ENCODE measurements at places on chromosomes 2 and 18. TPM values are rescaled to one million over a fixed set of nuclear protein-coding genes. Genes with fewer than 3 reads are reported as not detected.
A peak's percentile ranks its signal among the peaks of the same experiment; 100 is the strongest.

- H3K36me3 ChIP-seq: peaks cover 44% of the 10 kb centered on the region
- H3K27ac ChIP-seq: peak overlapping the region; percentile 31
- peaks cover 46% of the 10 kb centered on the region for H3K4me1 ChIP-seq
- no peak overlapping the region for H3K4me3 ChIP-seq
- H3K27me3 ChIP-seq: no peaks in the 10 kb centered on the region
Observed at GRCh38 chr2:42182654-42183308, 13.6 kb downstream of the EML4 start.

DNA sequence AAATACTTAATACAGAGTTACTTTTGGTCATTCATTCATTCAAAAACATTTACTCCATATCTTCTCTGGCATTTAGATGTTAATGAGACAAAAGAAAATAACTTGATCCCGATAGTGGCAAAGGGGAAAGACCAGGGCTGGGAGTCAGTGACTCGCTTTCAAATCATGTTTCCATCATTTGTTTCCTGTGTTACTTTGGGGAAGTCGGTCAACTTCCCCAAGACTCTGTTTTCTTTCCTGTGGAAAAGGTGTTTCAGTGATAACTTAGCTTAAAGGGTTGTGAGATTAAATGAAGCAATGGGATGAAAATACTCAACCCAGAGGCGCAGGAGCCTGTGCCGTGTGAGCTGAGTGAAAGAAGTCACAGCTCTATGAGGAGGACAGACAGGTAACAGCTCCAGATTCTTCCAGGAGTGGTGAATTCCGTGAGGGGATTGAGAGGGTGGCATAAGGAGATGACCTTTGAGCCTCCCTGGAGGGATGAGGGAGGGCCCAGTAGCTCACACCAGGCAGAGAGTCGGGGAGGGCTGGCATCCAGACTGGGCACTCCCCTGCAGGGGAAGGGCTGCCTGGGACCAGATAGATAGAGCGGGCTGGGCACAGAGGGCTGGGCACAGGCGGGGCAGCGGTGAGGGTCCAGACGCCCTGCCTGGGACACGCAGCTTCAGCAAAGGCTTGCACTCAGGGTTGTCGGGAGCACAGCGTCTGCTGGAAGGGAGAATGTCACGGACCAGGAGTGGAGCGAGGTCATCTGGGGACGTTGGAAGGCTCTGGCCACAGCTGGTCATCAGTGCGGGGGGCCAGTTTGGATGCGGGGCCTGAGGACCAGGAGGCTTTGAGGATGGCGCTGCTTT, 70.1 kb downstream of the TSHZ1 start:
- DNase-seq: no peak
- no peaks in the 10 kb centered on the region for H3K27me3 ChIP-seq
- no peak overlapping the region for H3K27ac ChIP-seq
- peaks cover 7% of the 10 kb centered on the region for H3K36me3 ChIP-seq
- no peaks in the 10 kb centered on the region for H3K4me1 ChIP-seq

DNA sequence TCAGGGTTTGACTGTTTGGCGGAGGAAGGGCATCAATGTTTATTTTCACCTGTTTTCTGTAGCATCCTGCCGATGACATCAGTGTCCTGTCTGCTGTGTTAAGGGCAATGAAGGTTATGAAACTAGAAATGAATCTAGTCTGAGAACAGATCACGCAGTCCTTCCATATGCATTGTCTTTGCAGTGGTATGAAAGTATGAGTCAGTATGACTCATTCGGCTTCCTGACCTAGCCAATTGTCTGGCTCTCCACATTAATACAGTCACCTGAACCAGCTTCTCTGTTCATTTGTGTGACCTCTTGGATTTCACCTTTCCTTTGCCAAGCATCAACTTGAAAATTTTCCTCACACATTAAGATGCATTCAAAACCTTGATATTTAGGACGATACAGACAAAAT, 353.8 kb downstream of the RND3 start:
- no peaks in the 10 kb centered on the region for H3K4me1 ChIP-seq
- no peak overlapping the region for H3K27ac ChIP-seq
- H3K4me3 ChIP-seq: no peak overlapping the region
- no peaks in the 10 kb centered on the region for H3K36me3 ChIP-seq

DNA sequence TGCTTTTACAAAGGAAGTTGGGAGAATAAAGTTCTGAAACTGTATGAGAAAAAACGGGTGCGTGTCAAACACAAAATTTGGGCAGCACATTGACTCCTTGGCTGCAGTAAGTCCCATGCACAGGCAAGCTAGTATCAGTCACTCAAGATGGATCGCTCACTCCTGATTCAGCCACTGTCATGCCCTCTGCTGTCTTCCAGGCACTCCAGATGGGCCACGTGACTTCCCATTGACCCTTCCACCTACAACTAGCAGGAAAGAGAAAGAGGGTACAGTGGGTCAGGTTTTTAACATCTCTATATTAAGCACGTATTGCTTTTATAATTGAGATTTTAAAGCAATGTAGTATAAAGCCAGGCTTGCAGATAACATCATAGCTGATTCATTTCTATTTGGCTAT, 8.6 kb downstream of the ARHGEF33 start:
- H3K27ac ChIP-seq: no peak overlapping the region
- H3K4me3 ChIP-seq: no peak overlapping the region
- no peaks in the 10 kb centered on the region for H3K4me1 ChIP-seq
- peaks cover 12% of the 10 kb centered on the region for H3K27me3 ChIP-seq
- H3K36me3 ChIP-seq: no peaks in the 10 kb centered on the region

- H3K4me1 ChIP-seq: no peaks in the 10 kb centered on the region
- no peaks in the 10 kb centered on the region for H3K27me3 ChIP-seq
- no peak overlapping the region for H3K4me3 ChIP-seq
- no peak overlapping the region for H3K27ac ChIP-seq
Observed at GRCh38 chr2:43905371-43905803, 66.6 kb downstream of the ABCG8 start.

DNA sequence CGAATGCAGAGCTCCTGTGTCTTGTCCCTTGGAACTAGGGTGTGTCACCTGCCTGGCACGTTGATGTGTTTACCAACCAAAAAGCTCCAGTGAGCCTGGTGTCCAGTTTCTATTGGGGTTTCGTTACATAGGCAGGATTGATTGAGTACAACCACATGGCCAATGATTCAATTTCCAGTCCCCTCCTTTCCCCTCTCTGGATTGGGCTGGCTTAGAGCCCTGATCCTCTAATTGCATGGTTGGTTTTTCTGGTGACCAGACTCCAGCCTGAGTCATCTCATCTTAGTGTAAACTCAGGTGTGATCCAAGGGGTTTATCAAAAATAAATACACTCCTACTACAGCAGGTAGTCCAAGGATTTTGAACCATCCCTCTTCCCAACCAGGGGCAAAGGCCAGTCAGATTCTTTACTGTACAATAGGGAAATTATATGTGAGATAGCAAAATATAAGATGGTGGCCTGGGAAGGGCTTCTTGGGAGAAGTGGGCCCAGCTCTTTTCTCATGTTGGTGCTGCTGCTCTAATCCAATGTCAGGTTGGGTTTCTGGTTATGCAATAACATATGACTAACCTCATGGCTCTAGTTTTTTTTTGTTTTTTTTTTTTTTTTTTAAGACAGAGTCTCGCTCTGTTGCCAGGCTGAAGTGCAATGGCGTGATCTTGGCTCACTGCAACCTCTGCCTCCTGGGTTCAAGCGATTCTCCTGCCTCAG, 64.7 kb upstream of the MGAT5 start:
- H3K27ac ChIP-seq: no peak overlapping the region
- H3K4me3 ChIP-seq: no peak overlapping the region
- H3K4me1 ChIP-seq: peaks cover 9% of the 10 kb centered on the region
- no peaks in the 10 kb centered on the region for H3K27me3 ChIP-seq
- no peak for DNase-seq

GRCh38 chr18:55927831-55928230, 339.8 kb upstream of the TCF4 start:
- H3K4me3 ChIP-seq: no peak overlapping the region
- no peaks in the 10 kb centered on the region for H3K36me3 ChIP-seq
- no peak overlapping the region for H3K27ac ChIP-seq
- H3K27me3 ChIP-seq: no peaks in the 10 kb centered on the region

DNA sequence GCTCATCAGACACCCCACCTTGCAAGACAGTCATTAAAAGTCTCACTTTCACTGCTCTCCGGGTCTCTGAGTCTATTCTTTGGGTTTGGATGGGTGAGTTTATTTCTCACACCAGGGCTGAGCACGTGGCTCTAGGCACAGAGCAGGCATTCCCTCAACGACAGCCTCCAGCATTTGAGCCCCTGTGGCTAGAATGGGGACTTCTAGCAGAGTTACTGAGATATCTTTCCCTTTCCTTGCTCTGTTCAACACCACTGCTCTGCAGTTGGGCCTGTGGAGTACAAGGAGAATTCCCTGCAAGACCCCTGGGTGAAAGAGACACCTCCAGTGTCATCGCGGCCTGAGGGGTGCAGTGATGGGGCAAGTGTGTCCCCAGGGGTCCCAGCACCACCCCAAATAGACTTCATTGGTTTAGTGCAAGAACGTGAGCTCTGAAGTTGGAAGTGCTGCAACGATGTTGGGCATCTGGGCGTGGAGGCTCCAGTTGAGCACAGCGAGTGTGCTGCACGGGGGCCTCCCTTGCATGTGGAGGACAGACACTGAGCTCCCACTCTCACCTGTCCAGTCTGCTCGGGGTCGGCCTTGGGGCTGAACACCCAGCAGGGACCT, 184.1 kb upstream of the HS6ST1 start:
- H3K4me3 ChIP-seq: no peak overlapping the region
- H3K36me3 ChIP-seq: no peaks in the 10 kb centered on the region
- H3K27me3 ChIP-seq: peaks cover 5% of the 10 kb centered on the region
- DNase-seq: no peak
- no peaks in the 10 kb centered on the region for H3K4me1 ChIP-seq

GRCh38 chr2:9570182-9571060, 14.8 kb upstream of the ADAM17 start:
- H3K27me3 ChIP-seq: no peaks in the 10 kb centered on the region
- H3K4me3 ChIP-seq: no peak overlapping the region
- H3K27ac ChIP-seq: no peak overlapping the region
- no peaks in the 10 kb centered on the region for H3K36me3 ChIP-seq
- peaks cover 4% of the 10 kb centered on the region for H3K4me1 ChIP-seq

GRCh38 chr2:222315443-222316121, 16.8 kb upstream of the PAX3 start:
- no peak overlapping the region for H3K4me3 ChIP-seq
- no peak for DNase-seq
- H3K4me1 ChIP-seq: peaks cover 8% of the 10 kb centered on the region
- no peak overlapping the region for H3K27ac ChIP-seq
- H3K36me3 ChIP-seq: peaks cover 6% of the 10 kb centered on the region
- H3K27me3 ChIP-seq: peaks cover 63% of the 10 kb centered on the region

DNA sequence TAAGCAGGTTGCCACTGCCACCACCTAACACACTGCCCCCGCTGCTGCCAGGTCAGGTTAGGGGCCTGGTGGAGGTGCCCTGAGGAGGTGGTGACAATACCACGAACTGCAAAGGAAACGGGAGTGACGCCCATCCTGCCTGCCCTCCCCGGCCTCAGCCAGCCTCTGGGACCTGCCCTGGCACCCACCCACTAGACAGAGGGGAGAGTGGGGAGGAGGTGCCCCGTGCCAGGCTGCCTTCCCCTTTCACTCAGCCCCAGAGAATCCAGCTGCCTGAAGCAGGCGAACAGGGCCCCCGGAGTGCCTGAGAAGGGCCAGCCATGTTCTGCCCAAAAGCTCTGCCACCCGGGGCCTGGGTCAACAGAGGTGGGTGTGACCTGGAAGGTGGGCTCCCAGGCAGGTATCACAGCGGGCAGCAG, 44.5 kb upstream of the FOSL2 start:
- H3K4me1 ChIP-seq: peaks cover 39% of the 10 kb centered on the region
- peak; percentile 78 for DNase-seq
- peak overlapping the region; percentile 86 for H3K27ac ChIP-seq
- peak overlapping the region; percentile 50 for H3K4me3 ChIP-seq
- H3K36me3 ChIP-seq: no peaks in the 10 kb centered on the region

- no peaks in the 10 kb centered on the region for H3K4me1 ChIP-seq
- H3K36me3 ChIP-seq: peaks cover 6% of the 10 kb centered on the region
- DNase-seq: no peak
- no peaks in the 10 kb centered on the region for H3K27me3 ChIP-seq
Observed at GRCh38 chr2:36915627-36916026, 50.7 kb downstream of the STRN start.

- no peaks in the 10 kb centered on the region for H3K4me1 ChIP-seq
- no peak overlapping the region for H3K4me3 ChIP-seq
- H3K27me3 ChIP-seq: peaks cover 9% of the 10 kb centered on the region
- no peaks in the 10 kb centered on the region for H3K36me3 ChIP-seq
Observed at GRCh38 chr2:10883801-10884478, 27.8 kb upstream of the KCNF1 start.

GRCh38 chr2:238456449-238456848, 29.7 kb downstream of the ASB1 start:
- no peak overlapping the region for H3K4me3 ChIP-seq
- no peak for DNase-seq
- H3K4me1 ChIP-seq: no peaks in the 10 kb centered on the region
- H3K27ac ChIP-seq: no peak overlapping the region

- no peak overlapping the region for H3K27ac ChIP-seq
- H3K4me3 ChIP-seq: no peak overlapping the region
- H3K36me3 ChIP-seq: no peaks in the 10 kb centered on the region
- H3K4me1 ChIP-seq: no peaks in the 10 kb centered on the region
- peaks cover 20% of the 10 kb centered on the region for H3K27me3 ChIP-seq
Observed at GRCh38 chr2:240798327-240798905, 21.6 kb downstream of the KIF1A start.

- H3K27ac ChIP-seq: no peak overlapping the region
- peaks cover 81% of the 10 kb centered on the region for H3K27me3 ChIP-seq
- H3K4me1 ChIP-seq: peaks cover 25% of the 10 kb centered on the region
- peaks cover 5% of the 10 kb centered on the region for H3K36me3 ChIP-seq
- no peak overlapping the region for H3K4me3 ChIP-seq
Observed at GRCh38 chr2:44938287-44939105, 3.0 kb upstream of the SIX3 start.

The AQP4 gene
- not detected for total RNA-seq

The NYAP2 gene
- not detected for total RNA-seq

The TMEM247 gene
- total RNA-seq: not detected

The RGPD3 gene
- total RNA-seq: 0.31 TPM

The SPC25 gene
- total RNA-seq: 58.3 TPM

The LIMS4 gene
- total RNA-seq: 0.97 TPM

The CFC1 gene
- total RNA-seq: not detected

The PROKR1 gene
- not detected for total RNA-seq

The REG3G gene
- not detected for total RNA-seq

The SOX11 gene
- total RNA-seq: not detected

The KCNS3 gene
- total RNA-seq: not detected

The SERPINB13 gene
- not detected for total RNA-seq

The CNTNAP5 gene
- not detected for total RNA-seq

The FBXO48 gene
- 2.6 TPM for total RNA-seq

All from activated CD8-positive, alpha-beta T cell treated with anti-CD3 and anti-CD28 coated beads, Interleukin-2, amount 10 ng/mL, durations not matched to agents 7 days and 5 days (primary cell).